Spinal cord (tissue), 10 donors: ENCODE measurements at places on chromosomes 3 and 15. TPM values are rescaled to one million over a fixed set of nuclear protein-coding genes. Genes with fewer than 3 reads are reported as not detected.

SUSD5 gene
- 4.9 TPM for polyA plus RNA-seq

PLCH1 gene
- polyA plus RNA-seq = 13.7 TPM

INKA1 gene
- 7.6 TPM for polyA plus RNA-seq

SMCO1 gene
- polyA plus RNA-seq = not detected

PRRT3 gene
- 12.3 TPM for polyA plus RNA-seq

MYO5C gene
- 6.2 TPM for polyA plus RNA-seq

B3GNT5 gene
- 25.7 TPM for polyA plus RNA-seq

CD200 gene
- 106 TPM for polyA plus RNA-seq

STAB1 gene
- polyA plus RNA-seq = 38.3 TPM
